ENCODE measurements at places on chromosomes 3 and 15.
A peak's percentile ranks its signal among the peaks of the same experiment; 100 is the strongest.

DNA sequence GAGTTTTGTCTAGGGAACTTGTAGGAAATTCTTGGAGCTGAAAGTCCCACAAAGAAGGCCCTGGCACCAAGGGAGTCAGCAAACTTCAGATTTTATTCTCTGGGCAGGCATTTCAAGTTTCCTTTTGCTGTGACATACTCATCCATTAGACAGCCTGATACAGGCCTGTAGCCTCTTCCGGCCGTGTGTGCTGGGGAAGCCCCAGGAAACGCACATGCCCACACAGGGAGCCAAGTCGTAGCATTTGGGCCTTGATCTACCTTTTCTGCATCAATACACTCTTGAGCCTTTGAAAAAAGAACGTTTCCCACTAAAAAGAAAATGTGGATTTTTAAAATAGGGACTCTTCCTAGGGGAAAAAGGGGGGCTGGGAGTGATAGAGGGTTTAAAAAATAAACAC, 15.0 kb downstream of the TIGIT start:
- peak; percentile 62 for DNase-seq

- DNase-seq: no peak
These were observed 95.7 kb upstream of the C3orf80 start for GRCh38 chr3:160129459-160130061.

GRCh38 chr3:98328933-98329332, 24.7 kb upstream of the OR5K4 start:
- DNase-seq: no peak

- DNase-seq: peak; percentile 29
These were observed 70.7 kb downstream of the ANXA2 start for GRCh38 chr15:60326824-60327654.

- DNase-seq: no peak
These were observed 283.9 kb upstream of the LYSMD4 start for GRCh38 chr15:100017140-100017539.

DNA sequence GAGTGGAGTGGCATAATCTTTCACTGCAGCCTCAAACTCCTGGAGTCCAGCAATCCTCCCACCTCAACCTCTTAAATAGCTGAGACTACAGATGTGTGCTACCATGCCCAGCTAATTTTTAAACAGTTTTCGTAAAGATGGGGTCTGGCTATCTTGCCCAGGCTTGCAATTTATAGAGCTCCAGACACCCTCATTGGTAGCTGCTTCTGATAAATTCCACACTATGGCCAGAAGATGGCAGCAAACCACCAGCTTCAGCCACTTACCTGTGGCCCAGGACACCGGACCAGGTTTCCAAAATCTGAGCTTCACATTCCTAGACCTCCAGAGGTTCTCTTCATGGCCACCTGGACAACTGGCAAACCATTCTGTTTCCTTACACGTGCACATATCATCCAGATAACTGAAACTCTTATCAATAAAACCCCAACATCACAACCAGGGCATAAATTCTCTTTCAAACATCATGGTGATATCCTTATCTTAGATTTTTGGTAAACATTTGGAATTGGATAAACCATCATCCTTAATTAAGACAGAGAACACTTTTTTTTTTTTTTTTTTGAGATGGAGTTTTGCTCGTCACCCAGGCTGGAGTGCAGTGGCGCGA, 28.9 kb downstream of the FBXW12 start:
- peak; percentile 86 for DNase-seq

DNA sequence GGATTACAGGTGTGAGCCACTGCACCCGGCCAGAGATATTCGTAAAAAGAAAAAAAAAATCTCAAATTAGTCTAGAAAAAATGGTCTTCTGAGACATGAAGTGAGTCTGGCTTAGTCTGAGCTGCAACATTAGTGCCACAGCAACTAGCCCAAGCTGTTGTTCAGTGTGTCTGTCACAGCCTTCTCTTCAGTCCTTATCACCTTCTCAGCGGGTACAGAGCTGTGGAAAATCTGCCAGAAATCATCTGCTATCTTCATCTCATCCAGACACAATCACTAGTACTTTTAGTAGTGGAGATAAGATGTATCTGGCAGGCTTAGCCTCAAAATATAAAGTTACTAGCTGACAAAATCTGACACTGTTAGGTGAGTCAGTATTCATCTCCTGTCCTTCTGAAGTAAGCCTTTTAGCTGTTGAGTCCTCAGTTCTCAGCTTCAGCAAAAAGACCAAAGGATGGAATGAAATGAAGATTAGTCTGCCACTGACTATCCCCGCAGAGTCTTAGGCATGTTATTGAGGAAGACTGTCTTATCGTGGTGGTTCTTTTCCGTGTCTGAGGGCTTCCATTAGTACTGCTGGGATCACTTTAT, 120.5 kb upstream of the CGNL1 start:
- DNase-seq: no peak

DNA sequence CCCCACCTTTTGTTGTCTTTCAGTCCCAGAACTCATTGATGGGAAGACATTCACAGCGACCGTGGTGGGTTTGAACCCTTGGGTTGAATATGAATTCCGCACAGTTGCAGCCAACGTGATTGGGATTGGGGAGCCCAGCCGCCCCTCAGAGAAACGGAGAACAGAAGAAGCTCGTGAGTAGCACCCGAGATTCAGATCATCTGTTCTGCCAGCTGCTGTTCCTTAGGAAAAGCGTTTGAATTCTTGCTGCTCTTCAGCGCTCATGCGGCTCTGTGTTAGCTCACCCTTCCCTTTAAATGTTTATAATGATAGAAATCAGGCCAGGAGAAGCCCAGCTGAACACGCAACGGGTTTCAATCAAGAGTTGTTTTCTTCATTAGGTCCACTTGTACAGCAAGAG, 73.0 kb downstream of the IL5RA start:
- DNase-seq: no peak

- DNase-seq: peak; percentile 33
These were observed 42.9 kb downstream of the PLCH1 start for GRCh38 chr3:155701882-155702465.

- no peak for DNase-seq
These were observed 981.3 kb upstream of the ALCAM start for GRCh38 chr3:104385421-104385820.

DNA sequence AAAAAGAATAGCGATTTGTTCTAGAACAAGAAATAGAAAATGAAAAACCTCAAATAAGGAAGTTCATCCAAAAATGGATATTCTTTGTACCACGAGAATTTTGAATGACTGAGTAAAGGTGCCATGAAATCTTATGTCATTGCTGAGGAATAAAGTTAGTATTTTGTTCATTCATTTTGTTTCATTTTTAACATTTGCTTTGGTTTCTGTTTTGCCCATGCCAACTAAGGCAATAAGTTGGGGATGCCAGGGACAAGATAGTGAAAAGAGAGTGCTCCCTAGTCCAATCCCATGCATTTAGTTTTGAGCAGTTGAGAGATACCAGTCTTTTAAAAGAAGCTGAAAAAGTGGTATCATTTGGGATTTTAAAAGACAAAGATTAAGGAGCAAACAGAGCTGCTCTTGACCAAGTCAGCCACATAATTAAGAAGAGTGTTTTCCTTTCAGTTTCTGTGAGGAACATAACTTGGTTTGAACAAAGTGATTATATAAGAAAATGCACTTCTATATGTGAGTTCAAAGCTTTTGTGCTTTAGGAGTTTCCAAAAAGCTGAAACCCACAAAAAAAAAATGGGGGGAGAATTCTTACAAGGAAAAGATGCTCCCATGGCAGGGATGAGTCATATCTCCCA, 201.4 kb downstream of the PLOD2 start:
- DNase-seq: no peak

DNA sequence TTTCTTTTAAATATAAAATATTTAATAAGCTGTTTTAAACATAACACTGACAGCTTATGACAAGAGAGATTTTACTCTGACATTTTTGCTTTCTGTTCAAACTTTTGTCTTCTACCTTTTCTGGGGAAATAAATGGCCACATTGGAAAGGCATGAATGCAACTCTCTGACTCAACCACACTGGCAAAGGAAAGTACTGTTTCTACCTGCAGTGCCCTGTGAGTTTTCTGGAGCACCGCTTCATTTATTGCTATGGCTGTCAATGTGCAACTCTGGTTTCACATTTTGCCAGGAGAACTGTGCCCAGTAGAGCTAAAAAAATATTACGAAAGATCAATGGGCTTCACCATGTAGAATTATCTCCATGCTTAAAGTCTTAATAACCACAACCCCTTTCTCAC, 15.1 kb downstream of the PDZRN3 start:
- DNase-seq: no peak

- DNase-seq: no peak
These were observed 123.1 kb downstream of the CHCHD6 start for GRCh38 chr3:126827121-126827520.

DNA sequence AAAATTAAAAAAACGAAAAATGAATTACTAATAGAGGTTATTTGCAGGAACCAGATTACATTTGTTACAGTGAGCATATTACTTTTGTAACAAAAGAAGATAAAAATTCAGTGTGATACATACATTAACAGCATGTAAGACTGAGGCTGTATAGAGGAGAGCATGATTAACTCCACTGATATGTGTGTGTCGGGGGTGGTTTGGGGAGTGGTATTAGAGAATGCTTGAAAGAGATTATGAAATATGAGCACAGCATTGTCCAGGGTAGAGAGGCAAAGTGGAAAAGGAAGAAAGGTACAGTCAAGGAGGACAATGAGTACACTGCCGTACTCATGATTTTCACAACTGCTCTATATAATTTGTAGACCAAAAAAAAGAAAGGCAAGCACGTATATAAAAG, 62.9 kb upstream of the LRRFIP2 start:
- no peak for DNase-seq

DNA sequence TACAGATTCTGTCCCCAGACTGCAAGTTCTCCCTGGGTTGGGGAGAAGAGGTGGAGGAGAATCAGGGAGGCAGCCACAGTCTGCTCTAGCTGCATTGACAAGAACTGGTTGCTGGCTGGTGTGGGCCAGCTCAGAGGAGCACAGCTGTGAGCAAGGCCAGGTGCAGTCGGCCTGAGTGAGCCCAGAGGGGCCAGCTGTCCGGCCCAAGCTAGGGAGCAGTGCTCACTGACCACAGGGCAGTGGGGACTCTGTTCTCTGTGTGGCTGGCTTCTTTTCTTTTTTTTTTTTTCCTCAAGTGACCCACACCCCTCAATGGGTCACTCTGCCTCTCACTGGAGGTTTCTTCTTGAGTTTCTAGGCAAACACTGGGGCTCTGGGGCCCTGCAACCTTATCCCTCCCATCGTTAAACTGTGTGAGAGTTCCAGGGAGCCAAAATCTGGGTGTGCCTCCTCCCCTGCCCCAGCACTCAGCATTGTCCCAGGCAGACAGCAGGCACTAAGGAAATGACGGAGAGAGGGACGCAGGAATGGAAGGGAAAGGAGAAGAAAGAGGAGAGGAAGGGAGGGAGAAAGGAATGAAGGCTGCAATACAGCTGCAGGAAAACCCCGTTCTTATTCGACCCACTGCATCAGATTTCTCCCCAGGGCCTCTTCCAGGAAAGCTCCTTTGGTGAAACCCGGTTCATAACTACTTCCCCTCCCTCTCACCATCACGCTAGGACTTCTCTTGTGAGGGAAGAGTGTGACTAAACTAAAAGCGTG, 37.7 kb upstream of the HES1 start:
- no peak for DNase-seq

- no peak for DNase-seq
These were observed 9.4 kb downstream of the RPLP1 start for GRCh38 chr15:69462030-69462492.

DNA sequence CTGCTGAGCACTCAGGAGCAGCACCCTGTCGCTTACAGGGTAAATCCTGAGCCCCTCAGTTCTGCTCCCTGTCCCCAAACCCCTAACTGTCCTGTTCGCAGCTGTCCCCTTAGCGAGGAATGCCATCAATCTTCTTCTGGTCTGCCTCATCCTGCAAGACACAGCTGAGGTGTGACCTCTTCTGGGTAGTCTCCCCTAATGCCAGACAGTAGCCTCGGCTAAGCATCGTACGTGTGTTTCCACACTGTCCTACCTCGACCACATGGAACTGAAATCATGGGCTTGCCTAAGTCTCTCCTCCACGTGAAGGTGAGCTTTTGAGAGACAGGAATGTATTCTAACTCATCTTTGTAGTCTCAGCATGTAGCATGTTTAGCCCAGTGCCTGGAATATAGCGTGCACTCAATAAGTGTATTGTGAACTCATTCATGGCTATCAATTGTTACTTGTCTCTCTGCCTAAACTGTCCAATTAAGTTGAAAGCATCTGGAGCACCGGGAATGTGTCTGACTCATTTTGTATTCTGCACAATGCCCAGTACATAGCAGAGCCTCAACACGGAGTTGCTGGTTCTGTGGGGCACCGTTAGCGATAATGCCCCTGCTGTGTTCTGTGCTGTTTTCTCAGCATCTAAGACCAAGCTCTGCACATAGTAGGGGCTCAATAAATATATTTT, 90.2 kb downstream of the HES1 start:
- DNase-seq: no peak

- no peak for DNase-seq
These were observed 133.5 kb upstream of the THBS1 start for GRCh38 chr15:39447346-39447745.

DNA sequence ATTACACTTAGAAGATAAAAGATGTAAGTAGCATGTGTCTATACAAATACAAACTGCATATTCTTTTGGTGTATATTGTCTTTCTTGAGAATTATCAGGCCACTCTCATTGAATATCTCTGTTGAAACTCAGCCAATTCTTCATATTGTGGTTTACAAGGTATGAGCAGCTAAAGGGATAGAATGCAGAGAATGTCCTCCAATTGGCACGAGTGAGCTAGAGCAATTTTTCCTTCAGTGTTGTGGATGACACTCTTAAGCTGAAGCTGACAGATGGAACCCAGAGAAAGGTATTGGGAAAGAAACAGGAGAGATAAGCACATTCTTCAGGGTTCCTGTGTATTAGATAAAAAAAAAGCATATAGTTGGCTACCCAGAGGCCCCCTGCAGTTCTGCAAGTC, 453.1 kb downstream of the EPHA3 start:
- DNase-seq: no peak

GRCh38 chr15:81097890-81098280, 36.2 kb upstream of the CFAP161 start:
- no peak for DNase-seq

- DNase-seq: peak; percentile 53
These were observed 90.1 kb upstream of the BHLHE40 start for GRCh38 chr3:4888913-4889846.

- no peak for DNase-seq
These were observed 113.8 kb upstream of the EPHA6 start for GRCh38 chr3:96700322-96701315.

- no peak for DNase-seq
These were observed 117.9 kb downstream of the ADCY5 start for GRCh38 chr3:123331006-123331405.

DNA sequence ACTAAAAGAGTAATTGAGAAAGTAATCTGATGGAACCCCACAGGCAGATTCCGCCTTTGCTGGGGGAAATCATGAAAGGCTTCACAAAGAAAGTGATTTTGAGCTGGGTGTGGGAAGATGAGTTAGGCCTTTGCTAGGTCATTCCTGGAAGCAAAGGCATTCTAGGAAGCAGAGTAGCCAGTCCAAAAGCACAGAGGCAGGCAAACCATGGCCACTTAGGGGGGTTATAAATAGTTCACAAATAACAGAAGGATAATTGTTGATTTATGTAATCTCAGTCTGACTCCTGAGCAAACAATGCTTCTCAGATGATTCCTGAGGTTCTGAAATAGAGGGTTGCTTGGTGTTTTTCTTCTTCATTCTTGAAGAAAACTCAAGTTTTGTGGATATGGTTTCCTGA, 576.3 kb downstream of the NTRK3 start:
- DNase-seq: no peak

GRCh38 chr15:74632601-74633000, 17.0 kb downstream of the CLK3 start:
- no peak for DNase-seq

Data from GM20000 (cell line).